MG63 (cell line): ENCODE measurements at places on chromosomes 12 and 14. TPM values are rescaled to one million over a fixed set of nuclear protein-coding genes. Genes with fewer than 3 reads are reported as not detected.

Gene TIMM9
- total RNA-seq, result 49.2 and 80.2 TPM in 2 replicates

Gene PPFIA2
- total RNA-seq, result not detected in 2 replicates

Gene APOF
- not detected in 2 replicates for total RNA-seq

Gene TMEM119
- 24.2 and 31.2 TPM in 2 replicates for total RNA-seq

Gene GALNT9
- 3.3 and 5.5 TPM in 2 replicates for total RNA-seq

Gene LMO3
- not detected in 2 replicates for total RNA-seq

Gene GPRC5D
- not detected in 2 replicates for total RNA-seq

Gene VRK1
- total RNA-seq, result 34.0 and 74.9 TPM in 2 replicates

Gene TMEM132C
- not detected in 2 replicates for total RNA-seq

Gene DENND5B
- total RNA-seq, result 8.7 and 14.5 TPM in 2 replicates

Gene ITGB7
- total RNA-seq, result 1.6 TPM in 1 of 2 replicates, not detected in the other

DNA sequence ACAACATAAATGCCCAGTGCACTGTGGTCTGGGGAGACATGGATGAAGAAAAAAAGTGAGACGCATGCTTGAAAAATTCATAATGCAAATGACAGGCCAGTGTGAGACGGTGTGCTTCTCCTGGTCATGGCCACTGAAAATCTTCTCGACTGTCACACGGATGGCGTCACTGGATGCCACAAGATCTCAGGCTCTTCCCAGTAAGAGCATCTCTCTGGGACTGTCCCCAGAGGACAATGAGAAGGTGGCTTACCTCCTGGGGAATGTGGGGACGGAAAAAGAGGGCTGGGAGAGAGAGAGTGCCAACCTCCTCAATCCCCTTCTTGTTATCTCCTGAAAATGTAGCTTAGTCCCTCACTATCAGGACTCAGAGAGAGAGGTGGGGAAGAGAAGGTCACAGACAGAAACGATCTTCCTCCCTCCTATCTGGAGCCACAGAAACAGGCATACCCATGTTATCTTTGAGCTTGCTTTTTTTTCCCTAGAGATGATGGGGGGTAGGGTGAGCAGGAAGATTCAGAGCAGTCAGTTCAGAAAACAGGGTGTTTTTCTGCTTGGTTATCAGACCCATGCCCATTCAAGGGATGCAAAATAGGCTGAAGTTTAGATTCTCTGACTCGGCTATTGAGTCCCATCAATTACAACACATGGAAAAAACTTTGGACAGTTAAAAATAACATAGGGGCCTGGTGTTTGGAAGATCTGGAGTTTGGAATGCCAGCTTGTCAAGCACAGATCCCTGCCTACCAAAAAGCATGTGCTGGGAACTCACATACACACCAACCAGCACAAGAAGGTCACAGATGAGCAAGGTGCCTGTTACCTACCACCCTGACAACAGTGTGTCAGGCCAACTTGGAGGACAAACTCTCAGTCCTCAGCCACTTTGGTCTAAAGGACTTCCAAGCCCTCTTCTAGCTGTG lies 24.2 kb downstream of the DPF3 start:
- DNase-seq, result no peak

GRCh38 chr12:10663869-10664268 lies 10.0 kb downstream of the STYK1 start:
- DNase-seq, result no peak

GRCh38 chr14:77046721-77047120 lies 18.2 kb upstream of the IRF2BPL start:
- DNase-seq, result no peak

DNA sequence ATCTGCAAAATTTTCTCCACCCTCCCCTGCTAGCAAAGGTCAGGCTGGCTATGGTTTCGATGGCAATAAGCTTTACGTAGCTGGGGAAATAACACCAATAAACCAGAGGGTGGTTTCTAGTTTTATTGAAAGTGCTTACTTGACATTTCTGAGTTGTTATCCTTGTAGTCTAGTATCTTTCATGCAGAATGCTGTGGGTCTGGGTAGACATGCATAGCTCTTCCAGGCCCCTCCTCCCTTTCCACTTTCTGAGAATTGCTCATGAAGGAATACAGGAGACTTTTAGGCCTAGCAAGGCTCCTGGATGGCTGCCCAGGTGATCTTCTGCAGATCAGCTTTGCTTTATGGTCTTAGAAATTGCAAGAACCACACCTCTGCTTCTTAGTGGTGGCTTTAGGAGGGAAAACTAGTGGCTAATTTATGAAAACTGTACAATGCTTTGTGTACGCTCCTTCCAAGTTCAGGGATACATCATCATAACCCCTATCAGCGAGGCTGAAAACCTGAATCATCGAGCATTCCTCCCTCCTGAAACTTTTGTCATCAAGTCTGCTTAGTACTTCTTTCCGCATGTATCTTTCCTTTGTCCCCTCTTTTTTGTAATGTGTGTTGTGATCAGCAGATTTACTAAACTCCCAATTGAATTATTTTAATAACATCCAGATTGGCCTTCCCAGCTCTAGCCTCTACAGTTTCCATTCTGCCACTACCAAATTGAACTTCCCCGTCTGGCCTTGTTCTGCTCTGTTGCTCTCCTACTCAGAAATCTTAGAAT lies 473.0 kb downstream of the RAD51B start:
- no peak for DNase-seq

- no peak for DNase-seq
These were observed 161.2 kb downstream of the TMTC3 start for GRCh38 chr12:88303335-88303734.

DNA sequence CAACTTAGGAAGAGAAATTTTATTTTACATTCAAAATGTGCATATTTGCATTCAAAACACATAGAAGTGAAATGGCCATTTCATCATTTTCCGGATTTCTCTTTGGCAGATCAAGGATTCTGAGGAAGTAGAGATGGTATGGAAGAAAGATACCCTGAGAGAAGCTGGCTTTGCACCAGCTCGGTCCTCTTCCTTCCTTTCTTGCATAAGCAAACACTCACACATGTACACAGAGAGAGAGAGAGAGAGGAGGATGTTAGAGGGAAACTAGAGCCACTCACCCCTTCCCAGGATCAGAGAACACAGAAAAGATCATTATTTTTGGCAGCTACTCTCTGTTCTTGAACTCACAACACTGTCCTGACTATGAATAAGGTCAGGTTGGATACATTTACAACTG lies 15.6 kb upstream of the PLEKHD1 start:
- DNase-seq, result no peak

- no peak for DNase-seq
These were observed 433.2 kb downstream of the PDZRN4 start for GRCh38 chr12:41621291-41621690.

- DNase-seq, result no peak
These were observed 3.2 kb downstream of the AMN start for GRCh38 chr14:102925646-102926045.

DNA sequence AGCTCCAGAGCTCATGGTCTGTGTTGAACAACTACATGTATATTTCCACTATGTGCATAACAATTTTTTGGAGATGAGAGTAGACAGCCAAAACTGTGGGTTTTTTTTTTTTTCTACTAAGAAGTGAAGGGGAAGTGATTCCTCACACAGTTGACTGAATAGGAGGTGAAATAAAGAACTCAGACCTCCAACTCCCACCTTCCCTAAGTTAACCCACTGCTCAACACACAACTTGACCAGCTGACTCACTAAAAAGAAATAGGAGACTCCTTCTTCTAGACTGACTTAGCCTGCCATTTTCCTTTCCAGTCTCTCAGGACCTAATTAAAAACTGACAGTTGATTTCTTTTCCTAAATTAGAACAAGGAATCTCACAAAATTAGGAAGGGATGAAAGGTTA lies 1.7 kb downstream of the M6PR start:
- DNase-seq, result no peak

DNA sequence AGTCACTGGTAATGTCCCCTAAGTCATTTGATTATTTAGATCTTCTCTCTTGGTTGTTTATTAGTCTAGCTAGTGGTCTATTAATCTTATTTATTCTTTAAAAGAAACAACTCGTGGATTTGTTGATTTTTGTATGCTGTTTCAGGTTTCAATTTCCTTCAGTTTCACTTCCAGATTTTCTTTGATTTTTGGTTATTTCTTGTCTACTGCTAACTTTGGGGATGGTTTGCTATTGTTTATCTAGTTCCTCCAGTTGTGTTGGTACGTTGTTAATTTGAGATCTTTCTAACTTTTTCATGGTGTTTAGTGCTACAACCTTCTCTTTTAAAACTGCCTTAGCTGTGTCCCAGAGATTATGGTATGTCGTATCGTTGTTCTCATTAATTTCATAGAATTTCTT lies 18.5 kb upstream of the CD69 start:
- no peak for DNase-seq

- no peak for DNase-seq
These were observed 16.7 kb downstream of the SLCO1C1 start for GRCh38 chr12:20711846-20712245.

DNA sequence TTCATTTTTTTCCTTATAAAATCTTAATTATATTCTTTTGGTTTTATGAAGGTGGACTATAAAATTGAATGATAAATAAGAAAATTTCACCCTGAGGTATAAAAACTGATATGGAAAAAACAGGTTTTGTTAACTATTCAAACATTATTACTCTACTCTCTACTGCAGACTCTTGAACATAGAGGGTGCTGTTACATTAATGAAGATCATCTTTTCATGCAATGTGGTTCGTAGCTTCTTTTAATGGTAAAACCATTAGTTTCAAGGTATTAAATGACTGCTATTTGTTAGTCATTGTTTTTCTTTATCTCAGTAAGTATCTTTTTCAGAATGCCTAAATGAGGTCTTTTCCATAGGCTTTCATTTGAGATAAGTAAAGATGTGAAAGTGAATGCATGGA lies 510.4 kb downstream of the SLC16A7 start:
- no peak for DNase-seq

DNA sequence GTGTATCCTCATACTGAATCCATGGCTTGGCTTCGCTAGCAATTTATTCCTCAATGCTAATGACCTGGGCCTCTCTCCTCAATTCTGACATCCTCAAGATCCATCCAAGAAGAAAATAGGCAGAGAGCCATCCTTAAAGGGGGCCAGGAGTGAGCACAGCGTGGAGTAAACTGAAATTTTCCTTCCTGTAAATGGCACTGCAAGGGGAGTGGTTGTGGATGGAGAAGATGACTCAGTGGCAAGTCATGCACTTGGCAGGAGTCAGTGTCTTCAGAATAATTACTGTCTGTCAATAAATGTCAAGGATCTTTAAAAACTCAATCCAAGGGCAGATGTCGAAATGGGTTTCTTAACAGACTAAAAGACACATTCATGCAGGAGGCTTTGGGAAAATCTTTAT lies 88.0 kb upstream of the TMEM132C start:
- peak; percentile 73 for DNase-seq

DNA sequence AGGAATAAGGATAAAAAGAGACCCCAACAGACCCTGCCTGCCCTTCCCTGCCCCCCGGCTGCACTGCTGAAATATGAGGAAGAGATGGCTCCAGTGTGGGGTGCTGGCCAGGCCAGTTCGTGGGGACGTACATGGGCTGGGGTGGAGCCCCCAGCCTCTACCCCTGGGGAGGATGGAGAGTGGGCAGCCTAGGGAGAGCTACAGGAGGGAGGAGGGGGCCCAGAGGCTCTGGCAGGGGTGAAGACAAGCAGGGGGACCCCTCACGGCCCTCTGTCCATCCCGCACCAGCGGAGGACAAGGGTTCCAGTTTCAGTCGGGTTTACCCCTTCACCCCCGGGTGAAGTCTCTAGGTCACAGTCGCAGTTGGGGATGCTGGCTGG lies 11.0 kb upstream of the RPLP0 start:
- DNase-seq, result no peak

DNA sequence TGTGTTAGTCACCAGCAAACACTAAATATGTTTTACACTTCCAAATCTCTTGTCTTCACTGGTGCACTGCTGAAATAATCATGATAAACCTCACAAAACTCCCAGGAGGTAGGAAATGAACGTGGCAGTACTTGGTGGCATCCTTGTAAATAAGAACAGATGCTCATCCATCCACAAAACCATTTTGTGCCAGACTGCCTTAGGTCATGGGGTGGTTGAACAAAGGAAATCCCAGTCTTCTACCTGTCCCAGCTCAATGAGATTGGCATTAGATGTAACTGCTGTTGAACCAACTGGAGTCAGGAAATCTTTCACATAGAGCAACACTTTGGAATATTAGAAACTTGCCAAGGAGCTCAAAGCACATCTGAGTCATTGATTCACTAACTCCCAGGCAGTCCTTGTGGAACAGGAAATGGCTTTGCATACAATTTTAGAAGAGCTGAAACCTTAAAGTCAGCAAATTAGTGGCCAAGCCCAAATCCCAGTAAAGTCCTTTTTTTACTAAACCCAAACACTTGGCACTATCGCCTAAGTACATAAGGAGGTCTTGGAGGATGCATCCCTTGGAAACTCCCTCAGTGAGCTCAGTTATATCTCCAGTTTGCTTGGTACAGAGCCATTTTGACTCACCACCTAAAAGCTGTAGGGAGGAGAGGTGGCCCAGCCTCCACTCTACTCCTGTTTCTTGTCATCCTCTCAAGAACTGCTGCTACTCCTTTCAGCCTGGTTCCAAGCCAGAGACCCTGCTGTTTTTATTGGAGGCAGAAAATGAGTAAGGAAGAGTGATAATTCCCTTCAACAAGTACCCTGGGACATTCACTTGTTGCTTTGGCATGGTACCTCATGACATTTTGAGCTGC lies 208.0 kb downstream of the NOVA1 start:
- peak; percentile 78 for DNase-seq

- no peak for DNase-seq
These were observed 70.8 kb downstream of the CCDC88C start for GRCh38 chr14:91346838-91347173.
